Neural crest cell (in vitro differentiated cells): ENCODE measurements at places on chromosomes 12 and 14. TPM values are rescaled to one million over a fixed set of nuclear protein-coding genes. Genes with fewer than 3 reads are reported as not detected.

GRCh38 chr12:63070709-63071108 is 80.3 kb downstream of the AVPR1A start:
- no peak for DNase-seq

PAPLN gene
- 2.7 and 4.1 TPM in 2 replicates for total RNA-seq

KRT6C gene
- not detected in 2 replicates for total RNA-seq

REP15 gene
- total RNA-seq, result 1.3 and 1.5 TPM in 2 replicates
